ENCODE measurements at places on chromosomes 11 and 22.
A peak's percentile ranks its signal among the peaks of the same experiment; 100 is the strongest.

GRCh38 chr11:1146365-1146764 lies 11.4 kb upstream of the MUC5AC start:
- no peak for DNase-seq

DNA sequence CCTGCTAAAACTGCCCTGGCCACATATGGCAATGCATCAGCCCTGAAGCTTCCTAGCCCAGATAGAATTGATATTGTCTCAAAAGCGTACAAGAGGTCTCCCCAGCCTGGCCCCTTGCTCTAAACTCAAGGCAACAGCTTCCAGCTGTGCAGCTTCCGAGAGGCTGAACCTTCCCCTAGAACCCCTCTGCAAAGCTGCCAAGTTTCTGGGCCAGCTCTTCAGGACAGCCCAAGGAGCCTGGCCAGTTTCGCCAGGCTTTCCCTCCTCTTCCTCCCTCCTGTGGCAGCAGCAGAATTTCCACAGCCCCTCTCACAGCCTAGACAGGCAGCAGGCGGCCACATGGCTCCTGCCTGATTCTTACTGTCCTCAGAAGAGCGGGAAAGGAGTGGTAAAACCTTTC lies 34.5 kb downstream of the NUMA1 start:
- DNase-seq, result no peak

DNA sequence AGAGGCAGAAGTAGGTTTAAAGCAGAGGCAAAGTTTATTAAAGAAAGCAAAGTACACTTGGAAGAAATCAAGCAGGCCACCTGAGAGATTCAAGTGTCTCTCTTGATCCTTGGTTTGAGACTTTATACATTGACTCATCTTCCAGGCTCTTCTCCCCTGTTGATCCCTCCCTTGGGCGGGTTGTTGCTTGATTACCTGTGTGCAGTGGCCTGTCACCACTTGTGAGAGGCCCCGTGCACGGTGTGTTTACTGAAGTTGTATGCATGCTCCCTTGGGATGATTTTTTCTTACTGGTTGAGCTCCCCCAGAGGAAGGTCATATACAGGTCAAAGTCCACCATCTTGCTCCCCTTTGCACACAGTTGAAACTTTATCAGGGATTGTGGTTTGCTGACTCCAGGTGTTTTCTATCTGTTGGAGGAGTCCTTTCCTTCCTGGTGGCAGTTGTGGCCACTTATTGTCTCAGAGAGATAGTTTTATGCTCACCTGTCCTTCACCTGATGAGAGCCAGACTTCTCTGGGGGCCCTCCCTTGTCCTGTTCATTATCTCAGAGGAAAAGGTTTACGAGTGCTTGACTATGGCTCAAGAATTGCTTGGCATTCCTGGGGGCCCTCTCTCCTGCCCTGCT lies 16.3 kb upstream of the RBMXL2 start:
- DNase-seq, result no peak

GRCh38 chr11:1694064-1694845 lies 2.7 kb upstream of the KRTAP5-6 start:
- peak; percentile 81 for DNase-seq

DNA sequence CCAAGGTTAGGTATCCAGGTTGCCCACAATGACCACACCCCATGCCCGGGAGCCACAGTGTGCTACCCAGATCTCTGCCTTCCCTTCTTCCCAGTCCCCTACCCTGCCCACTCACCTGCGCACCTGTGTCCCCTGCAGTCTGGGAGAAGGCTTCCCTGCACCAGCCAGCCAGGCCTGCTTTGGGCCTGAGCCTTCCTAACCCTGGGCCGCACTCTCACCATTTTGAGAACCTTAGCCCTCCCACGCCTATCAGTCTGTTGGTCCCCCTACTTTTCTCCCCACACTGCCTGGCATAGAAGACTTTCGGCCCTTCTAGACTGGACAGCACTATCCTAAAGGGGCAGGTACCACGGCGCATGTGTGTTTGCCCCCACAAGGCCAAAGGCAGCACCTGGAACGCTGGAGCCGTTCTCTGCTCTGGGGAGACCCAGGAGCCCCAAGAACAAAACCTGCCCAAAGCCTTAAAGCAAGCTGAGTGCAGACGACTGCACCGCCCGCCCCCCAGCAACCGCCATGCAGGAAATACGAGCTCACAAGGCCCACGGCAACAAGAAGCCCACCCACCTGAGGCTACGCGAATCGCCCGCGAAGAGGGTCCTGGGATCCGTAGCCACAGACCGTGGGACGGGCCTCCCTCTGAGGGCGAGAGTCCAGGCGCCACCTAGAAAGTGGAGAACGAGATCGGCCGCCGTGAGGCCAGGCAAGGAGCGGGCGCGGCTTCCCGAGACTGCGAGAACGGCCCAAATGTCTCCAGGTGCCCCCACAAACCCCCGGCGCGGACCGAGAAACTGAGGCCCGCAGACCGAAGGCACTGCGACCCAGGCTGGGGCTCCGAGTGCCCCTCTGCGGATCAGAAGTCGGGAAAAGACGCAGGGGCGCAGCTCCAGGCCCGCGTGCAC lies 546 bp downstream of the GNB1L start:
- no peak for DNase-seq

DNA sequence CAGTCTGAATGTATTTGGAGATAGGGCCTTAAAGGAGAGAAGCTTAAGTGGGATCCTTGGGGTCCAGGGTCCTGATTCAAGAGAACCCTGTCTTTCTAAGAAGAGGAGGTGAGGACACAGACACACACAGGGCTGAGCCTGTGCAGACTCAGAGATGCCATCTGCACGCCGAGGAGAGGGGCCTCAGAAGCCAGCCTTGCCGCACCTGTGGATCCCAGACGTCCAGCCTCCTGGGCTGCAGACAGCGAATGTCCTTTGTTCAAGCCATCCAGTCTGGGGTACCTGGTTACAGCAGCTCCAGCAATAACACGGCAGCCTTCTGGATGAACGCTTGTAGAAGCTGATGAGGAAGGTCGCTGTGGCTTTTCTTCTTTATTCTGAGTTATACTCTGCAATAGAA lies 1086.1 kb downstream of the BRD1 start:
- DNase-seq, result no peak

GRCh38 chr11:10414659-10415058 lies 40.4 kb upstream of the AMPD3 start:
- DNase-seq, result peak; percentile 21

DNA sequence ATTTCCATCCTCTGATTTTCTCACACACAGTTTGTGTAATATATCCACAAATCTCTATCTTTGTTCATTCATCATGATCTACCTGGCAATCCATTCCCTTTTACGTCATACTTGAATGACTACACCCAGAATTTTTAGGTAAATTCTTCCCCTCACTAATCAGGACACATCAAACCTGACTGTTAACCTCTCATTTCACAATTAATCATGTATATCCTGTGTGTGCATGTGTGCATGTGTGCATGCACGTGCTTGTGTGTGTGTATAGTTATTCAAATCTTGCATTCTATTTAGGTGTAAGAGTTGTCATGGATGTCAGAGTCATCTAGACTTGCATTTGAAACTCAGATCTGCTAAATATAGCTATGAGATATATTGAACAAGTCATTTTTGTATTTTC lies 130.4 kb downstream of the KIF18A start:
- DNase-seq, result no peak

DNA sequence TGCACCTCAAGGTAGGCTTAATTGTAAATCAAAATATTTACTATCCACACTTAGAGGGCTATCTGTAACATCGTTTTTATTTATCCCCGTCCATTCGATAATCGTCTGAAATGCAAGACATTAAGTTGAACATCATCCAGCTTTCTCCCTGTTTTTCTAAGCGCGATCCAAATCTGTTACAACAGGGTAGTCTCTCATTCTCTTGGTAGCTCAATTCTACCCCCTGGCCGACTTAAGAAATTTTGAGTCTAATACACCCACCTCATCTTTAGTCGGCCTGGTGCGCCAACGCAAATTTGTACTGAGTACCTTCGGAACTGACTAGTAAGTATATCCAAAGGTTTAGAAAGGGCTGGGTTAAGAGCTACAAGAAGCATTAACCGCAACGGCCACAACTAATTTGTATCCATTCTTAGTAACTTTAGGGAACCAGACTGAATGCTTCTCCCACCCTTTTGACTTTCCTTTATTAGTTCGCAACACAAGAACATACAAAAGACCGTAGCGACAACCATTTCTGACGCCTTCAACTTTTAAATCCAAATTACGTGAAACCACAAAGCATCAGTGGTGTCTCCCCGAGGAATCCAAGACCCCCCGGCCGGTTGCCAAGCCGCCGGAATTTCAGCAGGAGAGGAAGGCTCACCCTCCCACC lies 1.0 kb upstream of the ZNF143 start:
- DNase-seq, result no peak

GRCh38 chr22:39266398-39267030 lies 21.7 kb upstream of the PDGFB start:
- no peak for DNase-seq

- DNase-seq, result no peak
Measured at GRCh38 chr11:132080127-132080526, 709.7 kb downstream of the NTM start.

DNA sequence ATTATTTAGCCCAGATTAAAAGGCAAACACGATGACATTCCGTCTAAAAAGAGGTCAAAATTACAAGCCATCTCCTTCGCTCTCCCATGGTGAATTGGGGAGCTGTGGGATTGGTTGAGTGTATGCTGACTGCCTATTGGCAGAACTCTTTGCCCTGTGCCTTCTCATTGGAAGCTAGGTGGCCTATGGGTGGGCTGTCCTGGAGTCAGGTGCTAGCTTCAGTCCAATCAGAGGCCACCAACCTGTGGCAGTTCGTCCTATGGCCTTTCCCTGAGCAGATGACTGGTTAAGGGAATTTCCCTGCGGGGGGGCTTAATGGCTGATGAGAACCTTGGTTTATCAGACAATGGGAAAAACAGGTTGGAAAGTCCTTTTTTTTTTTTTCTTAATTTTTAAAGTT lies 3.2 kb upstream of the MTMR3 start:
- DNase-seq, result no peak

DNA sequence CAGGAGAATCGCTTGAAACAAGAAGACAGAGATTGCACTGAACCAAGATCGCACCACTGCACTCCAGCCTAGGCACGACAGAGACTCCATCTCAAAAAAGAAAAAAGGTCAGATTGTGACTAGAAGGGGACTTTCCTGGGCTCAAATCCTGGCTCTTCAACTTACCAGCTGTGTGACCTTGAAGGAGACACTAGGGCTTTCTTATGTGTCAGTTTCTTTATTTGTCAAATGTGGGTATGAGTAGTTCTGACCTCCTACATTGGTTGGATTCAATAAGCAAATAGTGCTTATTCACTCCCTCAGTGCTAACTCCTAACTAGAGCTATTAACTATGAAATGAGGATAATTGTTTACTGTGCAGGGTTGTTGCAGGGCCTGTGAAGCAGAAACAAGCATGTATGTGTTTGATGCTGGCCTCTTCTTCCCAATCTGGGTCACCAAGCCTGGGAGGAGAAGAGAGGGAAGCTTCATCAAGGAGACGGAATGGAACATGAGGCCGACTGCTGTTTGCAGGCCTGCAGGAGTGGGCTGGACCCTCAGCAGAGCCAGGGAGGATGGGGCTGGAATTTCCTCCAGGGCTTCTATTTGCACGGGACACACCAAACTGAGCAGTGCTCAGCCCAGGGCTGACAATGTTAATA lies 22.5 kb downstream of the RHOD start:
- DNase-seq, result no peak

- DNase-seq, result no peak
Measured at GRCh38 chr11:134202661-134203060, 21.1 kb downstream of the NCAPD3 start.

DNA sequence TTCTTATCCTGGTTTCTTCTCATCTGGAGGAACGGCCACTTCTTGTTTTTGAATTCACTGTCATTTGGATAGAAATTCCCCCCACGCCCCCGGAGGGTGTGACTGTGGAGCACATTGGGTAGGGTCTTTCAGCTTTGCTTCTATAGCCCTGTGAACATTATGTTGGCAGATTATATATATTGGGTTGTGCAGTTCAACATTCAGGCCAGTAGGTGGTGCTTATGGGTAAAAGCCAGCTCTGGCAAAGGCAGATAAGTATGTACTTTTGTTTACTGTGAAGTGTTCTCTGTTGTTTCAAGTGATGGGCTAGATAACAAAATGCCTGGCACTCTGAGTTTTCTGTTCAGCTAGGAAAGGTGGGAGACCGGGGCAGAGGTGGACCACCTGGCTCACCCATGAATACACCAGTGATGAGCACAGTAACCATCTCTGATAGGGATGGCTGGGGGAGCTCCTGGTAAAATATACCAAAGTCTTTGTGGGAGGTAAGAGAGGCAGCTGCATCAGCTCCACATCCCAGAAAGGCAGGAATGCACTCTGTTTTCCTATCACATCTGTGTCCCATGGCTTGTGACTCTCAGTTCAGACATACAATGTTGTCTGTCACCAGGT lies 1348.2 kb upstream of the RAG2 start:
- no peak for DNase-seq
